Esophagus muscularis mucosa (tissue), 4 donors: ENCODE measurements at places on chromosomes 2 and 18. TPM values are rescaled to one million over a fixed set of nuclear protein-coding genes. Genes with fewer than 3 reads are reported as not detected.

- no peaks in the 10 kb centered on the region for H3K36me3 ChIP-seq
- no peak for DNase-seq
- no peak overlapping the region for H3K4me3 ChIP-seq
- no peak overlapping the region for H3K27ac ChIP-seq
Measured at GRCh38 chr2:11877764-11878163, 131.3 kb downstream of the LPIN1 start.

GRCh38 chr18:48715711-48716361 is 177.0 kb downstream of the CTIF start:
- H3K27ac ChIP-seq = no peak overlapping the region
- peaks cover 47% of the 10 kb centered on the region for H3K4me1 ChIP-seq
- no peaks in the 10 kb centered on the region for H3K36me3 ChIP-seq

DNA sequence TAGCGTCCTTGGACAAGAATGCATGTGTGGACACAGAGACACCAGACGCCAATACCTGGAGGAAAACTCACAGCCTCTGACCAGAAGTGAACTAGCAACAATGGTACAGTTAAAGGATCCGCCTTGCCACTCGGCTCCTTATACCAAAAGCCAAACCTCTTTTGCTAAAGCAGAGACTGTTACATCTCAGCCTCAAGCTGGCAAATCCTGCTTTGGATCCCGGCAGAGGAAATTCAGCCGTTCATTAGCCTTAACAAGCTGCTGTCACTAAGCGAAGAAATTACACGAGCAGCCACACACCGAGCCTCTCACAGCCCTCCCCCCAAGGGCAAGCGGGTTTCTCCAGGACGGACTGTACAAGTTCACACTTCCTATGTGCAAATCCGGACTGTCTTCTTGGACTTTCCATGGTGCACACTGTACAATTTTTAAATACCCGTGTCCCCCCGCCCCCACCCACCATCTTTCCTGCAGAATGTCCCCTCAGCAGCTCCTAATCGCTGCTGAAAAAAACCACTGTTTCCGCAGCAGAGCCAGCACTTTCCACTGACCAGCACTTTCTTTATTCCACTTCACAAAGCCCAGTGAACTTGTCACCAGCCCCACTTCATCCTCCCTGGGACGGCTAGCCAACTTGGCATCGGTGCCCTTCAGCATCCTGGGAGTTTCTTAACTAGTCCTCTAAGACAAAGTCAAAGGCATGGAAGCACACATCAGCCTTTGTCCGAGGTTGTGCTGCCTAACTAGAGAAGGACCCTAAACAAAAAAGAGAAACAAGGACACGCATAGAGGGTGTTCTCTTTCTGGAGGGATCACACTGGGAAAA is 1.5 kb downstream of the KLF7 start:
- H3K36me3 ChIP-seq = no peaks in the 10 kb centered on the region
- peak; percentile 94 for DNase-seq

- peak overlapping the region; percentile 99 for H3K27ac ChIP-seq
- H3K36me3 ChIP-seq = peaks cover 1% of the 10 kb centered on the region
- peaks cover 98% of the 10 kb centered on the region for H3K4me1 ChIP-seq
- DNase-seq = no peak
Measured at GRCh38 chr2:219444566-219445091, 10.0 kb downstream of the SPEG start.

Gene RAPGEF4
- total RNA-seq = 3.8 TPM

DNA sequence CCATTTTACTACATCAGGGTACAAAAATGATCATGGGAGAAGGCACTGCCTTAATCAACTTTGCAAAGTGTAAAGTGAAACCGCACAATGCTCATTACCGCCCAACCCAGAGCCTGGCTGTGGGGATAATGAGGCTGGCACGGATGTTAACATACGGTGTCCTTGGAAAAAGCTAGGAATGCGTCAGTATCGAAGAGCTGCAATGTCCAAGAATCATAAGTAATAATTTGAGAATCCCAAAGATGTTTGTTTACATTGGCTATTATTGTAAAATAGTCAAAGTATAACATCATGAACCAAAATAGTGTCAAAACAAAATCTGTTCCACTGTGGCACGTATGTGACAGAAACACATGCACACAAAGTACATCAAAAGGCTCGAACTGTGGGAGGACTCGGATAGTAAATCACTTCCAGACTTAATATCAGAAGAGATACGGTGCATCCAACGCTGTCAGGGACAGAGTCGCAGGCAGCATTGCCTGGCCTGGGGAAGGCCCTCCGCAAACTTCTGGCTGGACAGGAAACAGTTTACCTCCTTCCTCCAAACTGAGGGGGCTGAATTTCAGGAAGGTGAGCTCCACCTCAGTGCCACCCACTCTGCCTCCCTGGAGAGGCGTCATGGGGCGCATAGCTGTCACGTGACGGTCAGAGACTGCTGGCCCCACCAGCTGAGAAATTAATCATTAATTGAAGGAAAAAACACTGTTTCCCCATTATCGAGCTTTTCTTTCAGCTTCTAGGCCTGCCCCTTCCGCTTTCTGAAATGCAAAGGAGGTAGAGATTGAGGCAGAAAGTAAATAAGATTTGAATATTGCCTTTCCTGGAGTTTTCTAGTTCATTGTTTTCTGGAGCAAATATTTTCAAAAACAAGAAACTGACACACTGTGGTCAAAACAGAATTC is 1.8 kb upstream of the ID2 start:
- H3K4me1 ChIP-seq = peaks cover 61% of the 10 kb centered on the region
- no peaks in the 10 kb centered on the region for H3K27me3 ChIP-seq
- H3K36me3 ChIP-seq = no peaks in the 10 kb centered on the region
- peak overlapping the region; percentile 86 for H3K4me3 ChIP-seq
- no peak for DNase-seq

Gene SP140
- 2.5 TPM for total RNA-seq

Gene EFEMP1
- total RNA-seq = 80.7 TPM

Gene NT5C1B
- not detected for total RNA-seq

GRCh38 chr2:152468899-152469692 is 134.1 kb downstream of the FMNL2 start:
- H3K36me3 ChIP-seq = no peaks in the 10 kb centered on the region
- peaks cover 76% of the 10 kb centered on the region for H3K4me1 ChIP-seq
- H3K27me3 ChIP-seq = no peaks in the 10 kb centered on the region
- peak; percentile 87 for DNase-seq
- H3K27ac ChIP-seq = peak overlapping the region; percentile 1
